ENCODE measurements at places on chromosomes 16 and 17.

GRCh38 chr17:34671191-34671590, 91.8 kb downstream of the TMEM132E start:
- DNase-seq = no peak

DNA sequence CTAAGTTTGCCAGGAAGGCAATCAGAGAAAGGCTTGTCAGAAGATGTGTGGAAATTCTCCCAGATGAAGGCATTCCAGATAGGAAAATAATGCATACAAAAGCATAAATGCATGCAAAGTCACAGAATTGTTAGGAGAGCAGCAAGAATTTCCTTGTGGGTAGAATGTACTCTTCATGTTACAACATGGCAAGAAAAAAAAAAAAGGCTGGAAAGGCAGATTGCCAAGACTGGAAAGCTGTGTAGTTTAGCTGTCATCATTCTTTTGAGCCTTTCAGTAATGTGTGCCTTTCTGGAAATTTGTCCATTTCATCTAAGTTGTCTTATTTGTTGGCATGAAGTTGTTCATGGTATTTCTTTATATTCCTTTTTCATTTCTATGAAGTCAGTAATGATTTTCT, 71.0 kb upstream of the EFCAB3 start:
- DNase-seq = no peak

DNA sequence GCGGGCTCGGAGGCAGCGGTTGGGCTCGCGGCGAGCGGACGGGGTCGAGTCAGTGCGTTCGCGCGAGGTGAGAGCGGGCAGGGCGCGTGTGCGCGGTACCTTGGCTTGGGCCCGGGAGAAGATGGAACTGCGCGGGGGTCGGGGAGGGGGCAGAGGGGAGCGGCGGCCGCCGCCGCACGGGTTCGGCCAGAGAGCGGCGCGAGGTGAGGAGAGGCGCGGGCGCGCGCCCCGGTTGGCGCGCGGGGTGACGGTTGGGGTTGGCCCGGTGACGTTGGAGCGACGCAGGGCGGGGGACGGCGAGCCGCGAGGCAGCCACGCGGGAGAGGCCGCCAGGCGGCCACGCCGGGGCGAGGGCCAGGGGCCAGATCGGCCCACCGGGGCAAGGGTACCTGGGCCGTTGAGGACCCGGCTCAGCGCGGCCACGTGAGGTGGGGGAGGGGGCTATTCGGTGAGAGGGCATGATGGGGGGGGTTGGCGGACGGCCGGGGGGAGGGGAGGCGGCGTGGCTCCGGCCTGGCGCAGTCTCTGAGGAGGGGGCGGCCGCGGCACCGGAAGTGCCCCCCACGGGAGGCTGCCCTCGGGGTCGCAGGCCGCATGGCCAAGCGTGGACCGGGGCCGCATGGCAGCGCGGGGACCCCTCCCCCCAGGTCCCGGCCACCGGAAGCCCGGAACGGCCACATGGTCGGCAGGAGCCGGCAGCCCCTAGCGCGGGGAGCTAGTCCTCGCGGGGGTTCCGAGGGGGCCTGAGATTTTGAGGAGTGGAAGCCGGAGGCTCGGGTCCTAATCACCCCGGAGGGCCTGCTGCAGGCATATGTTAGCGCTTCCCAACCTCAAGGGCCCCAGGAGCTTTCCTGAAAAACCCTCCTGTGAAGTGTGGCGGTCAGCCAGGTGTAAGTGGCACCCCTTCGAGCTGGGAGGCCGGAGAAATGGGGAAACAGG, 527 bp downstream of the EIF5A start:
- DNase-seq = peak; percentile 76

GRCh38 chr16:62832214-62832613, 796.0 kb upstream of the CDH8 start:
- no peak for DNase-seq

GRCh38 chr17:56125830-56126819, 27.1 kb upstream of the ANKFN1 start:
- no peak for DNase-seq

- DNase-seq = no peak
Measured at GRCh38 chr16:19583665-19584300, 28.3 kb downstream of the VPS35L start.

DNA sequence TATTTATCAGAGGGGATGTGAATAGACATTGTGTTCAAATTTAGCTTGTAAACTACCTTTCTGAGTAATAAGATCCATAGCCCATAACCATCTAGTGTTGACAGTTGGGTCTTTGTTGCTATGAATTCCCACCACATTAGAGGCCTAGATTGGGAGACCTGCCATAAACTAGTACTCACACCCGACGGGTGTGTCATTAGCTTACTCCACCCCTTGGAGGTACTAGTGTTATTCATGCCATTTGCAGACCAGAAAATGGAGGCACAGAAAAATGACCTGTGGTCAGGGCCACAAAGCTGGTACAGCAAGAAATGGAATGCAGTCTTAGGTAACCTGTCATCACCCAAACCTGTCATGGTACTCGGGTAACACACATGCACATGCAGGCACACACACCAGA, 41.3 kb upstream of the BCAR1 start:
- DNase-seq = no peak

- DNase-seq = peak; percentile 77
Measured at GRCh38 chr17:78736526-78737079, 45.5 kb downstream of the CYTH1 start.

GRCh38 chr17:1360975-1361374, 39.0 kb downstream of the YWHAE start:
- no peak for DNase-seq

DNA sequence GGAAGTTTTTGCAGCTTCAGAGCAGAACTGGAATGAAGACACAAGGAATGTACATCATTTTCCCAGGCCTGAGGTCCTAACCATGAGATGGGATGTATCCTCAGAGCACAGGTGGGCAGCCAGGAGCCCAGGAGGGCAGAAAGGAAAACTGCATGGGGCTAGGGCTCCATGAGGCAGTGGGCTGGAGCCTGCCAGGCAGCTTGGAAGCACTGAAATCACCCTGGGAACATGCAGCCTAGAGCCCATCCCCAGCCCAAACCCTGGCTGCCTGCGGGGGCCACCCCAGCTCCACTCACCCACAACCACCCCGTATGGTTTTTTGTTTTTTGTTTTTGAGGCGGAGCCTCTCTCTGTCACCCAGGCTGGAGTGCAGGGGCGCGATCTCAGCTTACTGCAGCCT, 86.2 kb upstream of the SIAH1 start:
- no peak for DNase-seq

GRCh38 chr16:16928532-16929109, 542.1 kb downstream of the XYLT1 start:
- DNase-seq = no peak

- no peak for DNase-seq
Measured at GRCh38 chr17:3029213-3029913, 34.0 kb downstream of the OR1D5 start.

- no peak for DNase-seq
Measured at GRCh38 chr16:2751577-2752034, 832 bp upstream of the SRRM2 start.

DNA sequence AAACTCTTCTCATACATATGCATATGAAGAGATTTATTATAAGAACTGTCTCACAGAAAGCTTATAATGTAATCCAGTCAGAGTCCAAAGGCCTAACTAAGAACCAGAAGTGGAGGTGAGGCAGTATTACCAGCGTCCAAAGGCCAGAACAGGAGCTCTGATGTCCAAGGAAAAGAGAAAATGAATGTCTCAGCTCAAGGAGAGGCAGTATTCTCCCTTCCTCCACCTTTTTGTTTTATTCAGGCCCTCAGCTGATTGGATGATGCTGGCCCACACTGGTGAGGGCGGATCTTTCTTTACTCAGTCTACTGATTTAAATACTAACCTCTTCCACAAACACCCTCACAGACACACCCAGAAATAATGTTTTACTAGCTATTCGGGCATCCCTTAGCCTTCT, 43.4 kb downstream of the FBXL20 start:
- no peak for DNase-seq

- peak; percentile 65 for DNase-seq
Measured at GRCh38 chr17:3915581-3915994, 677 bp downstream of the P2RX1 start.

DNA sequence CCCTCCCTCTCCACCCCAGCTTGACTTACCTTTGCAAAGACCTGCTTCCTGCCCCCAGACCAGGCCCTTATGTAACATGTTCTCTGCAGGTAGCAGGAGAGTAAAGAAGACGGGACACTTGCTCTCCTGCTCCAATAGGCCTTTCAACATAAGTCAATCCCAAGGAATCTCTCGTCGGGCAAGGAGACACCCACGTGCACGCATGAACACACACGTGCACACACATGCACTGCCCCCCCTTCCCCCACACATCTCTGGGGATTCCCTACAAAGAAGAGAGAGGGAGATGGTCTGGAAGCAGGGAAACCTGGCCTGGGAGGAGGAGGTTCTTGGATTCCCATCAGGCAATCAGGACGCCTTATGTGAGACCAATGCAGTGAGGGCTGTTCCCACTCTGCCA, 41.4 kb downstream of the ABCC12 start:
- no peak for DNase-seq

DNA sequence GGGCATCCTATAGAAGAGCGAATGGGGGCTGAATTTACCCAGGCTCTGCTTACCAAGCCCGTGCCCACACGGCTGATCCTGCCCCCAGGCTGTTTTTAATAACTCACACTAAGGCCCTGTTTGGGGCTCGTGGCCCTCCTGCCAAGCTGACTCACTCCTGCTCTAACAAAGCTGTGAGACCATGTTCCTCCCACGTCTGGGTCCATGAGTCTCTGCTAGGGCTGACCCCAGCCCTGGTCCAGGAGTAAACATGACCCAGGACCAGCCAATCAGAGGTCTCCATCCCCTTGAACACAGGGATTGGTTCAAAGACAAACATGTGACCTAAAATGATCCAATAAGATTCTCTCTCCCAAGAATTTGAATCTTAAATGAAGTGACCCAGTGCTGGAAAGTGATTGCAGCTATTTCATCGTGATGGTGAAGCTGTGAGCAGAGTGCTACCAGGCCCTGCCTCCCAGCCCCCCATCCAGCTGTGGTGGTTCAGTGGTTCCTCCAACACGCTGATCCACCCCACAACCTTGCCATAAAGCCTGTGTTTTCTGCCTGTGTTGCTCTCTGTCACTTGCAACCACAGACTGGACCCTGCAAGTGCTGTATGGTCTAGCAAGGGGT, 57.2 kb downstream of the C16orf82 start:
- no peak for DNase-seq

- no peak for DNase-seq
Measured at GRCh38 chr17:40854175-40854814, 12.7 kb downstream of the KRT12 start.

GRCh38 chr16:88993946-88994600, 17.1 kb upstream of the CBFA2T3 start:
- no peak for DNase-seq
